Fibroblast of lung (primary cell): ENCODE measurements at places on chromosomes 12 and 14.

- no peak for DNase-seq
Measured at GRCh38 chr12:28217805-28218204, 27.5 kb downstream of the CCDC91 start.

DNA sequence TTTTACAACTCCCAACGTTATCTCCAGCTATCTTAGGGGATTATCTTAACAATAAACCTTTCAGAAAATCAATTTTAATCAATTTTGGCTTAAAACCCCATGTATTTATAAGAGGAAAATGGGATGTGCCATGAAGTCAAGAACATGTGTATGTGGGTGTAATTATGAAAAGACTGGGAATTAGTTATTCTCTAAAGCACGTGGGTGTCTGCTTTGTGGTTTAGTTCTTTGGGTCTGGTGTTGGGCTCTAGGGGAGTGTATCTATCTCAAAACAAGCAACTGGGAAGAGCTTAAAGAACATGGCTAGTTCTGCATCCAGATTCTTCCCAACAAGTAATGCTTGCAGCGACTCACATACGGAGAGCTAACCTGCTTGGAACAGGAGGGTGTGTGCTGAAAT is 40.1 kb upstream of the MAX start:
- no peak for DNase-seq

DNA sequence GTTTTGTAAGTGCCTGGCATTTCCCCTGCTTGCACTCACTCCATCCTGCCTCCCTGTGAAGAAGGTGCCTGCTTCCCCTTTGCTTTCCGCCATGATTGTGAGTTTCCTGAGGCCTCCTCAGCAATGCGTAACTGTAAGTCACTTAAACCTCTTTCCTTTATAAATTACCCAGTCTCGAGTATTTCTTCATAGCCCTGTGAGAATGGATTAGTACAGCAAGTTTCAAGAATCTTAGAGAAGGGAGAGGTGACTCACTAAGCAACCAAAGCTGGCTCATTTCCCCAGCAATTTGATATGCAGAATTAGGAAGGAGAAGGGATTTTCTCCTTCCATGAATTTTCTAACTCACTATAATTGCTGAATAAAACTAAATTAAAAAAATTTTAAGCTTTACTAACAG is 251.0 kb upstream of the FOXG1 start:
- DNase-seq: peak; percentile 70

DNA sequence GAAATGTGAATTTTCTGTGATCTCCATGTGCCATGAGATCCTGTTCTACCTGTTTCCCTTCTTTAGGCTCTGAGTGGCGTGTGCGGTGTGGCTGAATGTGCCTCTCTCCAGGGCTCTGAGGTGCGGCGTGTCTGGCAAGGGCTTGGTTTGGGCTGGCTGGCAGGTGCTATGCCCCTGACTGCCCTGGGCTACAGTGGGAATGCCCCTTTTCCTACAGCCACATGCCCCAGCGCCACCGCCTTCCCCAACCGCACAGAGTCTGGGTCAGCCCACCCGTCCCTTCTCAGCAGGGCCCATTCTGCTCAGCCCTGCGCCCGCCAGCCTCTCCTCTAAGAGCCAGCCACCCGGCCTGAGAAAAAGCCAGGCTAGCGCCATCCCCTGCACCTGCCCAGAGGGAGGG is 24.7 kb downstream of the BTBD6 start:
- DNase-seq: no peak

DNA sequence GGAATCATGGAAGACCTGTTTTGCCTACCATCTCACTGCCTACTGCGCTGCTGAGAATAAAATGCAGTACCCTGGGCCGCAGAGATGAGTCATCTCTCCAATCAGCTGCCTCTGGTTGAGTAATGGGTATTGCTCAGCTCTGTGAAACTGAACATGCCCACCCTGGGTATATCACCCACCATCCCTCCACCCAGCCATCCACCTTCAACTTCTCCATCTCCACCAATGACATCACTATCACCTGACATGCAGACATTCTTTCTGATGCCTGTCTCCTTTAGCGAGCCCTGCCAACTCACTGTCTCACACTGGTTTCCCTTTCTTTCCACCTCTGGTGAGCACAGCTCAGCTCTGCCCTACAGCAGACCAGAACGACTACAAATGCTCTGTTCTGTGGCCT is 33.6 kb downstream of the E2F7 start:
- peak; percentile 40 for DNase-seq

DNA sequence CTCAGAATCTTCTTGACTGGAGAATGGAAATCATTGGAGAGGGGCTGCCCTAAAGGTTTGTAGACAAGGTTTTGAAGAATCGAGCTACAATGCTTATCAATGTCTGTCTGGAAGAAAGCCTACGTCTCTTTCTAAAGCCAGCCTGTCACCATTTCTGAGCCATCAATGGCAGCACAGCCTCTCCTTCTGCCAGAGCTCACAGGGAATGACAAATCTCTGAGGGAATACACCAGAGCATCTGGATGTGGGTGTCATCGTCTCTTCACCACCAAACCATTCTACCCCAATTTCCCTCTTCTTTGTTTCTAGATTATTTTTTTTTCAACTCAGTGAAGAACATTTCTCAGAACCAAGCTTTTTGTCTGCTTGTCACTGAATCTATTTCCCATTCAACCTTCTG is 349.7 kb downstream of the EMP1 start:
- DNase-seq: no peak

GRCh38 chr12:512933-513332 is 53.2 kb downstream of the B4GALNT3 start:
- DNase-seq: no peak

- no peak for DNase-seq
Measured at GRCh38 chr12:117640511-117640910, 279.1 kb upstream of the NOS1 start.

GRCh38 chr12:132178316-132178715 is 34.1 kb downstream of the NOC4L start:
- DNase-seq: no peak

DNA sequence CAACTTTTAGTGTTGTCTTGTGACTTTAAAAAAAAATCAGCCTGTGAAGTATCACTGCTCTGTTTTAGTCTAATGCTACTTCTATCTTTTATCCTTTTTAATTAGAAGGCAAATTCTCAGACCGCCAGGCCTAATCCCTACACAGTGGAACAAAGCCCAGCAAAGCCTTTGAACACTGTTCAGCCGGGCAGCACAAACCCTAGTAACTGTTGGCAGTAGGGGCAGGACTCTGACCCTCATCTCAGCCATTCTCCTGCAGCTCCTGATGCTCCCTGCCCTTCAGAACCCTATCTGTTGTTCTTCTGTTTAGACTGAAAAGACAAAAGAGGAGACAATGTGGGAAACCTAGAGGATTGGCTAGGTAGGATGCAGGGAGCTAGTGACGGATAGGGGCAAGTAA is 78.0 kb upstream of the OTX2 start:
- DNase-seq: no peak

- DNase-seq: peak; percentile 23
Measured at GRCh38 chr14:73723406-73723796, 9.2 kb upstream of the PNMA1 start.

- DNase-seq: no peak
Measured at GRCh38 chr14:88004506-88005036, 364 bp upstream of the GPR65 start.

DNA sequence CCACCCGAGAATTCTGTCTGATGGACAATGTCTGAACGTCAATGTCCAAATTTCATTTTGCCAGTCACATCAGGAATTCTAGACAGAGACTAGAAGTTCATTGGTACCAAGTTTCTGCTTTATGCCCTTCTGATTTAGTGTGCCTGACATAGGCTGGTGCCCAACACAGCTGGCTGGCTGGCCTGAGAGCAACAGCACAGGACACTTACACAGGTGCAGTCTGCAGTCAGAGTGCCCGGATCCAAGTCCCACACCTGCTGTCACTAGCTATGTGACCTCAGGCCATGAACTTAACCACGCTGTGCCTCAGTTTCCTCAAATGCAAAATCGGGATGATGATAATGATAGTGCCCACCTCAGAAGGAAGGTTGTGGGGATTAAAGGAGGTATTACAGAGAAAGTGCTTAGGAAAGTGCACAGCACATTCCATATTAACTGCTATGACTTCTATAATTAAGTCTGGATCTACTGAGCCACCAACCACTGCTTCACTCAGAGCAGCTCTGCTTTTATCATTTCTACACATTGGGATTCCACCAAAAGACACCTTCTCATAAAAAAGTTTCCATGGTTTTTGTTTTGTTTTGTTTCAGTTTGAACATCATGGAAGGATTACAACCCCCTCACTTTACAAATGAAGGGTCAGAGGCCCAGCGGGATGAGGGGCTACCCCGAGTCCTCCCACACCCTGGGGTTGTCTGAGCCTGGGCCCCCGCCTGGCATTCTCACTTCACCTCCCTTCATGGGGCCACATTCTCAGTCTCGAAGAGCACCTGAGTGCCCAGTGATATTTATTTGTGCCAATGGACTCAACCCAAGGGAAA is 168.8 kb upstream of the BCL2L14 start:
- no peak for DNase-seq
